ENCODE measurements at places on chromosomes 11 and 22.

- DNase-seq = no peak
These were observed 546.4 kb downstream of the TBC1D22A start for GRCh38 chr22:47308886-47309285.

- no peak for DNase-seq
These were observed 132.1 kb upstream of the RASSF10 start for GRCh38 chr11:12876988-12877387.

- no peak for DNase-seq
These were observed 60.6 kb downstream of the RTL6 start for GRCh38 chr22:44437216-44438055.

GRCh38 chr11:33932721-33933120 is 40.8 kb upstream of the LMO2 start:
- DNase-seq = no peak

- no peak for DNase-seq
These were observed 219.9 kb downstream of the MN1 start for GRCh38 chr22:27581688-27582087.

DNA sequence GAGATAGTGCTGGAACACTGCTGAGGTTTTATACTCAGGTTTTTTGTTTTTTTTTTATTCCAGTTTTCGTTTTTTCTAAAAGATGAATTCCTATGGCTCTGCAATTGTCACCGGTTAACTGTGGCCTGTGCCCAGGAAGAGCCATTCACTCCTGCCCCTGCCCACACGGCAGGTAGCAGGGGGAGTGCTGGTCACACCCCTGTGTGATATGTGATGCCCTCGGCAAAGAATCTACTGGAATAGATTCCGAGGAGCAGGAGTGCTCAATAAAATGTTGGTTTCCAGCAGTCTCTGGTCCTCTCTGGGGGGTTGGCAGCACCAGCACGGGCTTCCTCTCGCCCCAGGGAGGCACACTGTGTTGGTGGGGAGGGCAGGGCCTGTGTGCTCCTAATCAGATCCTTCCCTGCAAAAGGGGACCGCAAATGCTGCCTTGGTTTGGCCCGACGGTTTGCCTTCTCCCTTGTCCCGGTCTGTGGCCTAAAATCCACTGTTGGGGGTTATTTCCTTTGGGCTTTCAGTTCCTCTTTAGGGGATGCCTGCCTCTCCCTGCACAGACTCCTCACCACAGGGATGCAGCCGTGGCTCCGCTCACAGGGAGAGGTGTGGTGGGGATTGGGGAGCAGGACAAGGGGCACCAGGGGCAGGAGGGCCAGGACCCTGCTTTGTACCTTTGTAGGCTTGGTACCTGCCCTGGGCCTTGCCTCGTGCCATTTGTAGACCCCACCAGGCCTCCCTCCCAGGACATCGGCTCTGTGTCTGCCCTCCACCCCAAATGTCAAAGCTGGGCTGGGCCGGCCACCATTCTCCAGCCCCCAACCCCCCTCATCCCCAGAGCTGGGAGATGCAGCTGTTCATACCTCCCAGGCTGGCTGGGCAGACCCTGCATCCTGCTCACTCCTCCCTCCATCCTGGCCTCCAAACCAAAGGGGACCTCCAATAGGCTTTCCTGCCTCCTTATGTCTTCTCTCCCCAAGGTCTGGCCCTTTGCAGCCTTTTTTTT is 13.5 kb downstream of the MCAT start:
- DNase-seq = no peak

DNA sequence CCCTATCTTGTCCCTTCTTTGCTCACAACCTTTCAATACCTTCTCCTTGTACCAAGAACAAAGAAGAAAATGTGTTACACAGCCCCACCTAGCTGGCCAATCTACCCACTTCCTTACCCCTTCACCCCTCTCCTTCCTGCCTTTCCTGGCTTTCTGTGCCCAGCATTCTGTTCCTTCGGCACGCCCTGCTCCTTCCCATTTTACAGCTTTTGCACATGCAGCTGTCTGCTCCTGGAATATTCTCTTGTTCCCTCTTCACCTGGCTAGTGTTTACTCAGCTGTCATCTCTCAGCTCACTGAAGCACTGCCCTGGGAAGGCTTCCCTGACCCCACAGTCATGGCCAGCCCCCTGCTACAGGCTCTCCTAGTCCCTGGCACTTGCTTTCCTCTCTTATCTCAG is 30.7 kb downstream of the SERPINH1 start:
- no peak for DNase-seq

DNA sequence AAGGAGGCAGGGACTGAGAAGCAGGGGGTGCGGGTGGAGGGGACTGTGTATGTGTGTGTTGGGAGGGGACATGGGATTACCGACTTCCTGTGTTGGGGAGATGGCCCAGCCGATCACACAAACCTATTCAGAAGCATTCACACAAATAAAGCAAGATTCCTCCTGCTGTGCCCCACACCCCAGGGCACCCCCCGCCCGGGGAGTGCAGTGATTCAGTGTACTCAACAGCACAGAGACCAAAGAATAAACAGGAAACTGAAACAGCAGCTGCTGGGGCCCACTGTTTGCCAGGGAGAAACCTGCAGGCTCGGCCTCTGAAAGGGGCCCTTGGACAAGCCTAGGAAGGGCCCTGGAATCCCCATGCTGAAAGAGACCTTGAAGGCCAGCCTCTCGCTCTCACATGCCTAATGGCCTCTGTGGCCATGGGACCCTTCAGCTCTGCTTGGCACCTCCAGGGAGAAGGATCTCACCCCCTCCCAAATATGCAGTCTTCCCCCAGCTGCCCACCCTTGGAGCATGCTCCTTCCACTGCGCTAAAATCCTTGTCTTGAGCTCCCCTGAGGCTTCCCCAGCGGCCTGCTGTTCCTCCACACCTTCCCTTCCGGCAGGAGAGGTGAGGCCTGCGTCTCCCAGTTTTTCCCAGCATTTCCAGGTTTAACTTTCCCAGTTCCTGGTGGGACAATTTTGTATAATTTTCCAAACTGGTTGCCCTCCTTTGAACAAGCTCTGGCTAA is 72.9 kb downstream of the CSNK2A3 start:
- peak; percentile 15 for DNase-seq

DNA sequence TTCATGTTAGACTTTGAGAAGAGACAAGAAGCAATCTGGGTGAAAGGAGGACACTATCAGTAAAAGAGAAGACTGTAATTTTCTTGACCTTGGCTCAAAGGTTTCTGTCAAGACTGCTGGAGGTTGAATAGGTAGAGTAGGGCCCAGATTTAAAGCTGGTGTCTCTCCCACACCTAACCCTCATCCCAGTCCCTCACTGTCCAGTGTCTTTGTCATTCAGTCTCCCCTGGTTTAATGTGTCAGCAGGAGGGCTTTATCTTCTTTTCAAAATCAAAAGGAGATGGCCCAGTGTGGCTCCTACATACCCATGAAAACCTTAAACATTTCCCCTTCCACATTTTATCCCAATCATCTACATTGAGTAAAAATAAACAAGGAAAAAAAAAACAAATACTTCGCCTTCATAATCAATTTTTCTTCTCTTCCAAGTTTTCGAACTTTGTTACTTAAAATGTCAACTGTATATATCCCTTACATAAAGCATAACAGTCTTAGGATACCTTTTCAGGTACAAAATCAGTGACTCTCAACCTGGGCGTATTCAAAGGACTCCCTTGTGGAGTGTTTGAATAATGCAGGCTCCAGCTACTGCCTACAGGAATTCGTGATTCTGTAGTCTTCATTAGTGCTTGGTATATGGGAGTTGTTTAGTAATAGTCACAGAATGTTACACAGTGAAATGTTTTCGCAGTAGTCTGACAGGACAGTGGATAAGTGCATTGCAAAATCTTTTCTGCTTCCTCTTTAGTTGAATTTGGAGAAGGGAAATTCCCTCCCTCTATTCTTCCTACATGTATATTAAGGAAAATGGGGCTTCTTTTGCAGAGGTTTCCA is 87.2 kb downstream of the FAT3 start:
- DNase-seq = peak; percentile 90

GRCh38 chr11:75582506-75582894 is 20.4 kb downstream of the SERPINH1 start:
- no peak for DNase-seq

DNA sequence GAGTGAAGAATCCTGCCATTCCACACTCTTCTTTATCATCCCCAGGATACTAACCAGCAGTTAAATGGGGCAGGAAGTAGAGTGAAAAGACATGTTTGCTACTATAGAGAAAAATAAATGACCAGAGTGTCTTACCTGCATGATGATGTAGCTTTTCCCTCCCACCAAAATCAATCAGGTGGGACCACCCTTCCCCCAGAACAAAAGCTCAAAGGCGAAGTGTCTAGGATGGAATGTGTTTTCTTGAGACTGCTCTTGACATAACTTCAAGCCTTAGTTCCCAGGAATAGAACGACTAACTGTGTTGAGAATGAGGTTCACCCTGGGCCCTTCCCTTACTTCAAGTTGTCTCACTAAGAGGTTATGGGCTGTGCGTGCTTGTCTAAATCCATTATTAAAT is 339.2 kb upstream of the CCDC90B start:
- no peak for DNase-seq

DNA sequence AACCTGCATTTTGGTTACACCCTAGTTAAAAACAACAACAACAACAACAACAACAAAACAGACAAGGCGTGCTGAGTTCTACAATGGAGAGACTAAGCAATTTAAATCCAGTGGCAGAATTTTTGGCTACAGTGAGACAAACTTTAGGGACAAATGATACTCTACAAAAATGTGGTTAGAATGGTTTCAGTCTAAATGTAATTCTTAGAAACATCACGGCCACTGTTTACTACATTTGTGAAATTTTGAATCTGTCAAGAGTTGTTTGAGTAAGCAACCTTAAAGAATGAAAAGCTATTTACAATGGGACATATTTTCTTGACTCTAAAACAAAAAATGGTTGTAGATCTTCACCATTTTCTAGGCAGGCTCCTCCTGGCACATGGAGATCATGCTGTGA is 259.4 kb downstream of the SWAP70 start:
- no peak for DNase-seq

GRCh38 chr11:79412761-79413160 is 28.1 kb downstream of the TENM4 start:
- DNase-seq = no peak

GRCh38 chr11:90223248-90223585 is 368 bp upstream of the CHORDC1 start:
- no peak for DNase-seq

- DNase-seq = no peak
These were observed 507.6 kb downstream of the INSC start for GRCh38 chr11:15622231-15622890.

- DNase-seq = no peak
These were observed 242.6 kb upstream of the FAT3 start for GRCh38 chr11:91981995-91982394.

DNA sequence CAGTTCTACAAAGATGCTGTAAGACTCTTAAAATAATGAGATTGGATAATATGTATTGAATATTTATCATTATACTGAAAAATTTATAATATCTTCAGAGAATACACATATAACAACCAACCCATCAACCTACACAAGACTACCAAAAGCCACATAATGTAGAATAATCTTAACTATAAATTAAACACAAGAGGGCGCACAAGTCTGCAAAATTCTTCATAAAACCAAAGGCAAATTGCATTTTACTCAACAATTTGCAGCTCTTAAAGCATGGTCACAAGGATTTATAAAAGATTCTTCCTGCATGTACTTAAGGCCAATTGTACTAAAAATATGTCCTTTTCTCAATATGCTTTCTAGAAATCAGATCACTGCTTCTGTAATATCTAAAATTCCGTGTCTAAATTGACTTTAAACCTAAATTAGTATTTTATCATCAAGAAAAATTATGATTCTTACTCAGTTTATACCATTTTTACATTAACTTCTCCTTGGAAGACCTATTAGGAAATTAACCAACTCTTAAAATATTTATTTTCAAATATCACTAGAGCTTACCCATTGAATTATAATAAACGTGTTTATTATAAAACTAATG is 79.0 kb downstream of the TTC28 start:
- DNase-seq = no peak
